ENCODE measurements at places on chromosomes 5 and 9.

DNA sequence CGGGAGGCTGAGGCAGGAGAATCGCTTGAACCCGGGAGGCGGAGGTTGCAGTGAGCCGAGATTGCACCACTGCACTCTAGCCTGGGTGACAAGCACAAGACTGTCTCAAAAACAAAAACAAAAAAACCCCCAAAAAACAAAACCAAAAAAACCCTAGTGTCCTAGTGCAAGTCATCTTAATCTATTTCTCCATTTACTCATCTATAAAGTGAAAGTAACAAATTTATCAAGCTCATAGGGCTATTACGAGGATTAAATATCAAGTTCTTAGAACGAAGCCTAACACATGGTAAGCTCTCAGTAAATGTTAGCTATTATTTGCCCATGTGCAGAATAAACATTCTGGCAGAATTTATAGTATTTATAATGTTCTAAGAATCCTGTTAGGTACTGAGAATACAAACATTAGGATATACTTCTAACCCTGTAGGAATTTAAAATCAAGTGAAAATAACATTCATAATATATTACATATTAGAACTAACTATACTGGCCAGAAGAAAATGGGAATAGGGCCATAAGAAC is 45.0 kb downstream of the GOLPH3 start:
- DNase-seq: no peak

DNA sequence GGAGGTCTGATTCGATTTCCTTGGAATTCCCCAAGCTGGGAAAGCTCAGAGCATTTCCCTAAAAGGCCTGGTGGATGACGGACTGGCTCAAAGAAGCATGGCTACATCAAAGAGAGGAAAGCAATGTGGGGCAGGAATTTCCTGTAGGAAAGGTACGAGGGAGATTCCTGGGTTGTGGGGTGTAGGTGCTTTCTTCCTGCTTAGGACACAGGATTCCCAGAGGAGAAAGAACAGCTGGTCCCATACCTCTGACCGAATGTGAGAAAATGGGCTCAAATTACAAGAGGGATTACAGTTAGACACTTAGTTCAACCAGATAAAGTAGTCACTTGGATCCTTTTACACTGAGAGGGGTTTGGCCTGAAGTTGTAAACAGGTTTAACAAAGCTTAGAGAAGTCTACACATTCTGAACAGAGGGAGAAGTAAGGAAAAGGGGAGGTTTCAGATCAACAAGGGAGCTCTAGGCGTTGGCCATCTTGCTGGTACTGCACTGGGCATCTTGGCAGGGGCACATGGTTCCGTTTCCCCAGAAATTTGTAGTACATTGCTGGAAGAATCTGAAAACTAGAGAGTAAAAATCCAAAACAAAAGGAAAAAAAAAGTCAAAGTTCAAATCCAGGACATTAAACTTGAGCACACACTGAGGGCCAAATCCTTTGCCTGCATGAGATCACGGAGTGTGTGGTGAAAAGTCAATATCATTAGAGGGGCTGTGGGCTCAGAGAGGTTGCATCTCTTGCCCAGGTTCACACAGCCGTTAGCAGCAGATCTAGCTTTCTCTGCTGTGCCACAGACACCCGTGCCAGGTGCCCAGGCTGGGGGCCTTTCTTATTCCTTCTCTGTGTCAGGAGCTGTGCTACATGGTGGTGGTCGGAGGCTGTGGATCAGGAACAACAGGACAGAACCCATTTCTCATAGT is 171.3 kb downstream of the RGS3 start:
- no peak for DNase-seq

DNA sequence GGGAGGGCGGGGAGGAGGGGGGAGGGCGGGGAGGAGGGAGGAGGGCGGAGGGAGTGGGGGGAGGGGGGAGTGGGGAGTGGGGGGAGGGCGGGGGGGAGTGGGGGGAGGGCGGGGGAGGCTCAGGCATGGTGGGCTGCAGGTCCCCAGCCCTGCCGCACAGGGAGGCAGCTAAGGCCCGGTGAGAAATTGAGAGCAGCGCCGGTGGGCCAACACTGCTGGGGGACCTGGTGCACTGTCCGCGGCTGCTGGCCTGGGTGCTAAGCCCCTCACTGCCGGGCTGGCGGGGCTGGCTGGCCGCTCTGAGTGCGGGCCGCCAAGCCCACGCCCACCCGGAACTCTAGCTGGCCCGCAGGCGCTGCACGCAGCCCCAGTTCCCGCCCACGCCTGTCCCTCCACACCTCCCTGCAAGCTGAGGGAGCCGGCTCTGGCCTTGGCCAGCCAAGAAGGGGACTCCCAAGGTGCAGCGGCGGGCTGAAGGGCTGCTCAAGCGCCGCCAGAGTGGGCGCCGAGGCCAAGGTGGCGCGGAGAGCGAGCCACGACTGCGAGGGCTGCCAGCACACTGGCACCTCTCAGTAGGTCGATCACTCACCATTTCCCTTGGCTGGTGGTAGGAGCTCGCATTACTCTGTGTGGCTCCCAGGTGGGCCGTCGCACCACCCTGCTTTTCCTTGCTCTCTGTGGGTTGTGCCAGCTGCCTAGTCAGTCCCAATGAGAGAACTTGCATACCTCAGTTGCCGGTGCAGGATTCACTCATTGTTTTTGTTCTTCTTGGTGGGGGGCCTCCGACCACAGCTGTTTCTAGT is 160.2 kb downstream of the CNTLN start:
- DNase-seq: no peak

DNA sequence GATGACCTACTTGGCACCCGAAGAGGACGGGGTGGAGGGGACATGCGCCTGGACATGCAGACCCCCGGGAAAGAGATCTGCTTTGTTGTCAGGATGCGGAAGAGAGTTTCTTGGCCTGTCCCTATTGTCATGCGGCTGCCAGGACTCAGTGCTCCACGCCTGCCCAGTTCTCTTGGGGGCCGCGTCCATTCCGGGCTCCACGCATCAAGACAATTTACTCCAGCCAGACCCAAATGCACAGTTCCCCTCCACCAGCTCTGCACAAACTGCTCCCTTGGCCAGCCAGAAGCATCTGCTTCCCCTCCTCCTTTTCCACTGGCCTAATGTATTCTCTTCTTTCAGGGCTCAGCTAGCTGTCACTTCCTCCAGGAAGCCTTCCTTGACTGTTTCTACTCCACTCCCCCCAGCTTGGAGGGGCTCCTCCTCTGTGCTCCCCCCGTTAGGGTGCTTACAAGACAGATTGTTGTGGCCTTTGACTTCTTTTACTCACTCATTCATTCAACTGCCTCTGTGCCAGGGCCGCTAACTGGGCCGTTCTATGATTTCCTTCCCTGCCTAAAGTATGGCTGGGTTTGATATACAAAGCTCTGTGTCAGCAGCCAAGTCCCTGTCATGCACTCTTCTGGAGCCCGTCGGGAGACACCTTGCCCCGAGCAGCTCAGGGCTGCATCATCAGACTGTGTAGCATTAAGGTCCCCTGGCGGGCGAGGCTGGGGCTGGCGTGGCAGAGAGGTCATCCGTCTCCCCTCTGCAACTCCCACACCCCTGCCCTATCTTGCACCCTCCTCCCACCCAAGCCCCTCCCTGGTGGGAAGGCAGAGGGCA is 6.6 kb downstream of the FIBCD1 start:
- DNase-seq: peak; percentile 15

GRCh38 chr5:116654925-116655324 is 80.3 kb upstream of the SEMA6A start:
- DNase-seq: no peak

DNA sequence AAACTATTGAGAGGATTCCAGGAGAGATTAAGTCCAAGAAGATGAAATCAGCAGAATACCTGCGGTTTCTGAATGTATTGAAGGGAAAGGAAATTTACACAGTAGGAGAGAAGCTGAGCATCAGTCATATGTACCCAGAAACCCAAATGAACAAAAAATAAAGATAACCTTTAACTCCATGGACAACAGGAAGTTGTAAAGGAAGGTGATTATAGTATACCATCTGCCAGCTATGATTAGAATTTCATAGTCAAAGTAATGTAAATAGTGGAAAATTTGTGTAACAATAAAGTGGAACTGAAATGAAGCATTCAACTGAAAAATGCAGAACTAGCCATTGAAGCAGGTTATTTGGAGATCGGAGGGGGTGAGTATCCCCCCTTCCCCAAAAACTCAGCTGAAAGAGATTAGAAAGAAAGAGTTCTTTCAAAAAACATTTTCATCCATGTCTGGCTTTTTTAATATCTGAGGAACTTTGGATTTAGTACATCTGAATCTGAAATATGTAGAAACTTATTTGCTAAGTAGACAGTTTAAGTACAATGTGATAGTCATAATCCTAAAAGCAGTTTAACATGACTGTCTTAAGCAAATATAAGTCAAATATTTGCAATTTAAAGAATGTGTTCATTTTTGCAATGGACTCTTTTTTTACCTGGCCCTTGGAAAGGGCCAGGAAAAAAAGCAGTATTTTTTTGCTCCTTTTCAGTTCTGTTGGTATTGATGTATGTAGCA is 58.4 kb downstream of the APC start:
- DNase-seq: peak; percentile 26

GRCh38 chr5:170623576-170624181 is 119.9 kb downstream of the KCNIP1 start:
- DNase-seq: peak; percentile 29

- DNase-seq: peak; percentile 81
Observed at GRCh38 chr5:142925795-142926194, 155.6 kb downstream of the ARHGAP26 start.

DNA sequence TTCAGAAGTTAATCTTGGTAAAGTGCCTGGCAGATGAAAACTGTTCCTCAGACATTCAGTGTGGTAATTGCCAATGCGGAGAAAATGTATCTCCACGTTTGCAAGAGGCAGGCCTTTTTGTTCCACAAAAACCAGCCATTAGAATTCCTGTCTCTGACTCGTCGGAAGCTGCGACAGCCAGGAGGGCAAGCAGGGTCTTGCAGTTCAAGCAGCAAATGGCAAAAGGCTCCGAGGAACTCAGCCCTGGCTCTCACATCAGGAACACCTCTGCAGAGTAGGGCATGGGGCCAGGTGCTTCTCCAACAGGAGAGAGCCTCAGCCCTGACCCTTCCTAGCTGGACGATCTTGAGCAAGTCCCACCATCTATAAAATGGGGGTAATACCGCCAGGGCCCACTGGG is 69.0 kb upstream of the CPLX2 start:
- no peak for DNase-seq

DNA sequence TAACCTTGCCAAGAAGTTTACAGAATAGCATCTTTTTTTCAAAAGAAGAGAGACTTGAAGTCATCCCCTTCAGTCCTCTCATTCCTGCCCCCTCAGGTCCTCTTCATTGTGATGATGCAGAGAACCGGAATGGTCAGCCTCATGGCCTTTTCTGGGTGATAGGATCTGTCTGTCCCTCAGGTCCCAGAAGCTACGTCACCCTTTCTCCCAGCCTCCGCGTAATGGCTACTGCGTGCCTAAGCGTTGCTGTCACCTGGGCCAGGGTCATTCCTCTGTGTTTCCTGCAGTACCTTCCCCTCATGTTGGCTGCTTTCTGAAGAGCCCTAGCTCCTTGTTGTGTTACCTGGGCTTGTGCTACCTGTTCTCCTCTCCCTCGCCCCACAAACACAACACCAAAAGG is 4.7 kb downstream of the PIK3R1 start:
- DNase-seq: no peak

- peak; percentile 61 for DNase-seq
Observed at GRCh38 chr9:127132921-127133647, 10.6 kb upstream of the ANGPTL2 start.

GRCh38 chr9:69919461-69920061 is 98.9 kb downstream of the CFAP95 start:
- DNase-seq: peak; percentile 66

GRCh38 chr5:179731791-179732411 is 721 bp upstream of the MAML1 start:
- DNase-seq: peak; percentile 83

DNA sequence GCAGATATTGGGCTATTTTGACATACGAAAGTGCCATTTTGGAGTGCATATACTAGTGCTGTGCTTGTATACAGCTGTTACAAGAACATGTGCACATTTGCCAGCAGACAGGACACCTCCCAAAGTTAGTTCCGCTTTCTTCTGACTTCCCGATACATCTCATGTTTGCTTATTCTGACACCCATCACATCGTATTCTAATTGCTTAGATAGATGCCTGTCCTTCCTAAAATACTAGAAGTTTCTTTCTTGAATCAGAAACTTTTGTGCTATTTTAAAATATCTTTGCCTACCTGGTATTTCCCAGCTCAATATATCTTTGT is 177.8 kb downstream of the TTLL11 start:
- DNase-seq: no peak

DNA sequence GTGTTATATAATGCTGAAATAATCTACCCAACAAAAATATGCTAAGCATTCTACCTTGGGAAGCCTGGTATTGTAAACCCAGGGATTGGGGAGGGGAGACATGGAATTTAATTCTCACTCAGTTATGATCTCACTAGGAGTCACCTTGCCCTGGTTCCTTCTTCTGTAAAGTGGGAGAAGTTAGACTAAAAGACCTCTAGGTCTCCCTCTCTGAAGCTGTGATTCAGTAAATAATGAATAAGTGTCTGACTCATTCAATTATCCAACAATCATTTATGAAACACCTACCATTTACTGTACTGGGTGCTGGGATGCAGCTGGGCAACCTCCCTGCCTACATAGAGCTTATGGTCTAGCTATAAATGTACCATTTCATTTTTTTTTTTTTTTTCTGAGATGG is 20.2 kb upstream of the SPARC start:
- peak; percentile 49 for DNase-seq

- no peak for DNase-seq
Observed at GRCh38 chr5:133425222-133425621, 187.1 kb downstream of the FSTL4 start.

DNA sequence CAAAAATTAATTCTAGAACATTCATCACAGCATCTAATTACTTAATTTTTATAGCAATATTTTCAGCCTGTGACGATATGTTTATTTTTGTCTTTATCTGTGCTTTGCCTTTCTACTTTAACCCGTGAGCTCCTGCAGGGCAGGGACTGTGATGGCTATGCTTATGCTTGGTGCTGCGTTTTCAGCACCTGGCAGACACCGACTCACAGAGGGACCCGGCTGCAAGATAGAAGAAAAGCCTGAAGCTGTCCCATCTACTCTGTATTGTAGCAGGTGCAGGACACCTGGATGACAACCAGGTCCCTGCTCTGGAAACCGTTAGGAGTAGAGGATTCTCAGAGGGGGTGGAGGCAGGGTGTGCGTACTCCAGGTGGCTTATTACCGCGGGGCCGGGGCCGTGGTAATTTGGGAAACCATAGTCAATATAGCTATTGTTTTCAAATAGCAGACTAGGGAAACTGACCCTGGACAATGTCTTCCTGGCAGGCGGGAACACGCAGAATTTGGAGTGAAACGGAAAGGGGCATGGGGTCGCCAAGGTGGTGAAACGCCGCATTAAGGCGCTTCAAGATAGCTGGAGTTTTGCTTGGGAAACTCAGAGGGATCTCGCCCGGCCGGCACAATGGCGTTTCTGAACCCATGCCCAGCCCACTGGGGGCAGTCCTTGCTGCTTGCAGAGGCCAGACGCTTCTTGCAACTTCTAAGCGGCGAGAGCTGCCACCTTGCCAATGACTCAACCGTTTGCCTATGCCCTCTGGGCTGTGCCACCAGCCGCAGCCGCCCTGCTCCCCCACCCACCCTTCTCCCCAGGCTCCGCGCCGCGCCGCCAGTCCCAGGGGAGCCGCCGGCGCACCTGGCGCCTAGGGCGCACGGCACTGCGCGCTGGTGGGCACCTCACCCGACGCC is 140.1 kb upstream of the PALM2AKAP2 start:
- no peak for DNase-seq

GRCh38 chr9:77946969-77947620 is 84.5 kb downstream of the GNAQ start:
- no peak for DNase-seq

Measured in fibroblast of skin of right quadriceps (primary cell).